ENCODE measurements at places on chromosomes 16 and 17. TPM values are rescaled to one million over a fixed set of nuclear protein-coding genes. Genes with fewer than 3 reads are reported as not detected.

- H3K27ac ChIP-seq: no peak overlapping the region
- H3K27me3 ChIP-seq: peaks cover 18% of the 10 kb centered on the region
- H3K36me3 ChIP-seq: no peaks in the 10 kb centered on the region
- no peak for DNase-seq
- no peak overlapping the region for H3K4me3 ChIP-seq
Observed at GRCh38 chr17:74601944-74602572, 10.0 kb upstream of the CD300LD start.

DNA sequence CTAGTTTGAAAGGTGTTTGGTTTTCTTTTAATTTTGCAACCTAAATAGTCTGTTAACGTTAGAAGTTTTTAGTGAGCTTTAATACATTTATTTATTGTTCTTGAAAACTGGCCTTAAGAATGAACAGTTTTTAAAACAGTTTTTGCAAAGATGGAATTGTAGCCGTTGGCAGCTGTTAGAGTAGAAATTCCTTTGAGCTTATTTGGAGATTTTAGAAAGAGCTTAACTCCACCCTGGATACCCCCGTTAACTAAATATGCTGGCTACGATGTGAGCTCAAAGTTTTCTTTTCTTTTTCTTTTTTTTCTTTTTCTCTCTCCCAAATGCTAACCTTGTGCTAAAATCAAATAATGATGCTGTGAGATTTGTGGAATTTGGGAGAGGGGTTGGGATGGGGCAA is 75.2 kb downstream of the COX10 start:
- no peaks in the 10 kb centered on the region for H3K36me3 ChIP-seq
- no peaks in the 10 kb centered on the region for H3K4me1 ChIP-seq
- no peaks in the 10 kb centered on the region for H3K27me3 ChIP-seq
- DNase-seq: no peak
- H3K27ac ChIP-seq: no peak overlapping the region
- no peak overlapping the region for H3K4me3 ChIP-seq

MSLN gene
- 1.5 TPM for total RNA-seq

GRCh38 chr17:3935825-3936355 is 19.6 kb upstream of the P2RX1 start:
- H3K36me3 ChIP-seq: no peaks in the 10 kb centered on the region
- DNase-seq: no peak
- no peak overlapping the region for H3K27ac ChIP-seq
- no peak overlapping the region for H3K4me3 ChIP-seq

GRCh38 chr17:79955167-79955549 is 80.5 kb downstream of the TBC1D16 start:
- DNase-seq: no peak
- no peak overlapping the region for H3K27ac ChIP-seq
- H3K27me3 ChIP-seq: no peaks in the 10 kb centered on the region
- peaks cover 10% of the 10 kb centered on the region for H3K36me3 ChIP-seq
- peaks cover 23% of the 10 kb centered on the region for H3K4me1 ChIP-seq
- H3K4me3 ChIP-seq: no peak overlapping the region

GRCh38 chr17:81834831-81835267 is at the start of gene PPP1R27:
Gene PPP1R27 (minus strand): TSS chr17:81835050. CDS start chr17:81834953, 97 bp downstream.
- peak within 1 kb of the TSS; percentile 93 for H3K27ac ChIP-seq
- H3K4me1 ChIP-seq: peaks cover 18% of the 10 kb centered on the region
- DNase-seq: no peak

YBX2 gene
- total RNA-seq: 0.39 TPM

OTOP3 gene
- total RNA-seq: not detected

DNA sequence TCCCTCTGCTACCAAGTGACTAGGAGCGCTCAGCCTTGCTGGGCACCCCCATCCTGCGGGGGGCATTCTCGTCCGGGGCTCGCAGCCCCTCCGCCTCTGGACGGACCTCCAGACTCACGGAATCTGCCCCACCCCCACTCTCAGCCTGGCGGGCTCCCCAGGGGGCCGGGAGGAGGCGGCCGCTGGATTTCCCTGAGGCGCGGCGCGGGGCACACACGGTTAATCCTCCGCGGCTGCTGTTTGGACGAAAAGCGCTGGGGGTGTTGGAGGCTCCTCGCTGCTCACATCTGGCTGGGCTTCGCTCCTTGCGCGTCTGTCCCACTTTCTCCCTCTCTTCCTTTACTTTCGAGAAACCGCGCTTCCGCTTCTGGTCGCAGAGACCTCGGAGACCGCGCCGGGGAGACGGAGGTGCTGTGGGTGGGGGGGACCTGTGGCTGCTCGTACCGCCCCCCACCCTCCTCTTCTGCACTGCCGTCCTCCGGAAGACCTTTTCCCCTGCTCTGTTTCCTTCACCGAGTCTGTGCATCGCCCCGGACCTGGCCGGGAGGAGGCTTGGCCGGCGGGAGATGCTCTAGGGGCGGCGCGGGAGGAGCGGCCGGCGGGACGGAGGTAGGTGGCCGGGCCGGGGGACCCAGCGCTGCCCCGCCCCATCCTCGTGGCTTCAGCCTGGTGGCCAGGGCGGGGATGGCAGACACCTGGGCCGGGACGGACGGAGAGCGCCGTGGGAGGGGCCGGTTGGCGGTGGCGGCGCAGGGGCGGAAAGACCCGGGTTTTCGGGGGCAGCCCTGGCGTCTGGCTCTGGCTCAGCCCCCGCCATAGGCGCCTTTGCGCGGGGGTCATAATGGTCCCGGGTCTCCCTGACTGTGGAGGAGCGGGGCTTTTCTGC is at the start of gene C1QTNF1:
TSS of gene C1QTNF1 (plus strand) at position 284 of the 886 bp plus-strand sequence. CDS start 19,800 bp downstream, outside the sequence.
- peaks cover 65% of the 10 kb centered on the region for H3K4me1 ChIP-seq
- DNase-seq: no peak
- no peaks in the 10 kb centered on the region for H3K36me3 ChIP-seq
- H3K27ac ChIP-seq: peak within 1 kb of the TSS; percentile 86
- H3K27me3 ChIP-seq: peaks cover 5% of the 10 kb centered on the region

- H3K4me1 ChIP-seq: peaks cover 84% of the 10 kb centered on the region
- DNase-seq: no peak
- no peaks in the 10 kb centered on the region for H3K27me3 ChIP-seq
- H3K36me3 ChIP-seq: no peaks in the 10 kb centered on the region
- peak overlapping the region; percentile 38 for H3K4me3 ChIP-seq
Observed at GRCh38 chr17:17724307-17725010, 43.2 kb downstream of the RAI1 start.

DNA sequence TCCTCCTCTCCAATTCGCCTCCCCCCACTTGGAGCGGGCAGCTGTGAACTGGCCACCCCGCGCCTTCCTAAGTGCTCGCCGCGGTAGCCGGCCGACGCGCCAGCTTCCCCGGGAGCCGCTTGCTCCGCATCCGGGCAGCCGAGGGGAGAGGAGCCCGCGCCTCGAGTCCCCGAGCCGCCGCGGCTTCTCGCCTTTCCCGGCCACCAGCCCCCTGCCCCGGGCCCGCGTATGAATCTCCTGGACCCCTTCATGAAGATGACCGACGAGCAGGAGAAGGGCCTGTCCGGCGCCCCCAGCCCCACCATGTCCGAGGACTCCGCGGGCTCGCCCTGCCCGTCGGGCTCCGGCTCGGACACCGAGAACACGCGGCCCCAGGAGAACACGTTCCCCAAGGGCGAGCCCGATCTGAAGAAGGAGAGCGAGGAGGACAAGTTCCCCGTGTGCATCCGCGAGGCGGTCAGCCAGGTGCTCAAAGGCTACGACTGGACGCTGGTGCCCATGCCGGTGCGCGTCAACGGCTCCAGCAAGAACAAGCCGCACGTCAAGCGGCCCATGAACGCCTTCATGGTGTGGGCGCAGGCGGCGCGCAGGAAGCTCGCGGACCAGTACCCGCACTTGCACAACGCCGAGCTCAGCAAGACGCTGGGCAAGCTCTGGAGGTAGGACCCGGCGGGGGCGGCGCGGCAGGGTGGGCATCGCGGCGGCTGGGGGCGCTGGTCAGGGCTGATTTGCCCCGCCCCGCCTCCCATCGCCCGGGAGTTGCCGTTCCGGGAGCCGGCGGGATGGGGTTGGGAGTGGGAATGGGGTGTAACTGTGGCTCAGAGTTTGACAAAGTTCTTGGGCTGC is 567 bp downstream of the SOX9 start:
- no peaks in the 10 kb centered on the region for H3K27me3 ChIP-seq
- H3K4me3 ChIP-seq: peak overlapping the region; percentile 62
- DNase-seq: no peak
- peaks cover 70% of the 10 kb centered on the region for H3K4me1 ChIP-seq

DNA sequence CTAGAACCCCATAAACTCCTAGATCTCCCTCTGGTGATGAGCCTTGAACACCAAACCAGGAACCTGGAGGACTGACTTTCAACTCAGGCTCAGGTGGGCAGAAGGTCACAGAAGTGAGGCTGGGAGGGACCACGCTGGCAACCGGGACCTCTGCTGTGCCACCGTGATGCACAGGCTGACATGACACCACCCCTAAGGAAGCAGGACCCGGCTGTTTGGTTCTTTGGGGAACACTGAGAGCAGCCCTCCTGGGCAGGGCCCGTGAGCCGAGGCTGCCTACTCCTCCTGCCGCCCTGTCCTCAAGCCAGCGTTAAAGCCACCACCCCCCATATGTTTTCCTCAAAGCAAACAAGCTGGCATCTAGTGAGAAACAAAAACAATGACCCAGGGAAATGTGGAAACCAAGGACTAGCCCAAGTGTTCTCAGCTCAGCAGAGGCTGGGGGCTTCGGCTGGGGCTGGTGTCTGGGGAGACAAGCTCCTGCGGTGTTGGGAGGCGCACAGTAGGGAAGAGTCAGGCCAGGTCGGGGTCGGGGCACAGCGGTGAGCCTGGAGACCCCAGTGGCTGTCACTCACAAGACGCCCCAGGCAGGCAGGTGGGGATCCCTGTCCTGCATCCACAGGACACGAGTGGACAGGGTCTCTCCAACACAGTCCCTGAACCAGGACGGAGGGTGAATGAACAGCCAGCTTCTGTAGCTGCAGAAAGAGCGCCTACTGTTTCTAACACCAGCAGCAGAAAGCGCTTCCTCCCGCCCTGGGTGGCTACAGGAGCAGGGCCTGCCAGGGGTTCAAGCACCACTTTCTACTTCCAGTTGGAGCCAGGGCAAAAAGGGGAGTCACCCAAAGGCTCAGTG is 1.7 kb downstream of the SMIM5 start:
- peak overlapping the region; percentile 60 for H3K27ac ChIP-seq
- no peaks in the 10 kb centered on the region for H3K27me3 ChIP-seq
- no peaks in the 10 kb centered on the region for H3K36me3 ChIP-seq
- no peaks in the 10 kb centered on the region for H3K4me1 ChIP-seq
- peak overlapping the region; percentile 40 for H3K4me3 ChIP-seq
- no peak for DNase-seq

DNA sequence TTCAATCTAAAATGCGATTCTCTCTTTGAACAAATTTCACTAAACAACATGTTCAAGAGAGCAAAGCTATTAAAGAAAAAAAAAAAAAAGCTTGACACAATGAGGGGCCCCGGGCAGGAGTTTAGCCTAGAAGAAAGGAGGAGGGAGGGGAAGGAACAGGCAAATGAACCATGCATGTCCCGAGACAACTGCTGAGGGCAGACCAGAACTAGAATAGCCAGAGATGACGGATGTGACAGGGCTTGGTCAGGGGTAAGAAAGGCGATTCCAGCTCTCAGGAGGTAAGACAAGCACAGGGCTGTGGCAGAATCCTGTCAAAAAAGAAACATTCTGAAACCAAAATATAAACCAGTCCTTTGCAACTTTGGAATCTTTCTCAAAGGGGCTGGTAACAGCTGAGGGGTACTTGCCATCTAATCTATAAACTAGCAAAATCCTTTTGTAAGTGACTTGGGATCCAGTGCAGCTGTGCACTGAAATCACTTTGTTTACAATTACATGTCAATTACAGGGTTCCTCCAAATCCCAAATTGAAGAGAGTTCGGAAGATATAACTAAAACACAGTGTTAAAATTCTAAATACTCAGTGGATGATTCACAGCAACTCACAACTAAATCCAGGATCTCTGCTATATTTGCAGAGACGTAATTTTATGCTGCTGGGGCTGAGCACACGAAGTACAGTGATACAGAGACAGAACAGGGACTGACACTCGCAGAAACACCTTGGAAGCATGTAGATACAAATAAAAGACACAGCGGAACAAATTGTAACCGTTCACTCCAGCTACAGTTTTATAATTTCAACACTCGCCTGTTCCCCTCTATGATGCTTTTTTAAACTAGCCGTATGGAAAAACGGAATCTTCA is 567.4 kb upstream of the ZFHX3 start:
- no peak for DNase-seq
- no peaks in the 10 kb centered on the region for H3K4me1 ChIP-seq
- no peak overlapping the region for H3K4me3 ChIP-seq
- H3K27ac ChIP-seq: no peak overlapping the region
- H3K27me3 ChIP-seq: no peaks in the 10 kb centered on the region

GRCh38 chr16:89402962-89403361 is 87.4 kb downstream of the ANKRD11 start:
- H3K27ac ChIP-seq: no peak overlapping the region
- no peak overlapping the region for H3K4me3 ChIP-seq
- DNase-seq: no peak
- H3K27me3 ChIP-seq: no peaks in the 10 kb centered on the region
- peaks cover 41% of the 10 kb centered on the region for H3K4me1 ChIP-seq

DNA sequence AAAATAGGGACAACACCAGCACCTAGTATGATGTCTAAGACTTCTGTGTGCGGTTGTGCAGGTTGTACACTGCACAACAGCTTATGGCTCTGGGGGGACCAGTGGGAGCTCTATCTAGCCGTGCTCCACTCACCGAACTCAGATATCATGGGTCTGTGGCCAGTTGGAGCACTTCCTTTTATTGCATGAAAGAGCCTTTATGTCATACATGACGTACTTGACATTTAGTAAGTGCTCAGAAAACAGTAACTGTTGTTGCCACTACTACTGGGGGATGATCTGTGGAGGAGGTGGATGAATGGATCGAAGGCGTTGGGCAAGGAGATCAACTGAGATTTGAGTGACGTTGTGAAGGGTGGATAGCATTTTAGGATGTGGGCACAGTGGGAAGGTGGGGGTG is 368.8 kb downstream of the SNX29 start:
- peaks cover 18% of the 10 kb centered on the region for H3K4me1 ChIP-seq
- no peak overlapping the region for H3K27ac ChIP-seq
- DNase-seq: no peak

- no peaks in the 10 kb centered on the region for H3K27me3 ChIP-seq
- no peak for DNase-seq
- peaks cover 11% of the 10 kb centered on the region for H3K4me1 ChIP-seq
Observed at GRCh38 chr17:82983510-82984248, 95.7 kb upstream of the METRNL start.

NFAT5 gene
- 55.3 TPM for total RNA-seq

CDRT4 gene
- 11.6 TPM for total RNA-seq

DNA sequence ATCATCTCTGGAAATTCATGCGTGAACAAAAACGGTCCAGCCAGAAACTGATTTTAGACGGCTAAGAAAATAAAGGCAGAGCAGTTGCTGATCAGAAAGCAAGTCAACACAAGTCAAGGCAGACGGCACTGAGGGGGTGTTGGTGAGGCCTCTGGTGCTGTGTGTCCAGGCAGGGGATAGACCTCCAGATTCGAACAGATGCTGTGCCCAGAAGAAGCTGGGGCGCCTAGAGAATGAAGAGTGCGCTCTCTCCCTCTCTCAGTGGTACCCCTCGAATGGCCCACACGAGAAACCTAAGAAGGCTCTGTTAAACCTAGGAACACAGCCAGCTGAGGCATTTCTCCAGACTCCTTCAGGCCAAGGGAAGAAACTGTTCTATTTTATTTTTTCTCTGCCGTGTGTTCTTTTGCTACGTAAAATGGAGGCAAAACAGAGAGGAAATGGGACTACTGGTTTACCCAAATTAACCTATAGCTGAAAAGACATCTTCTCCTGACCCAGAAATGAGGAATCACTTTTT is 178.3 kb downstream of the PMP22 start:
- DNase-seq: no peak
- no peaks in the 10 kb centered on the region for H3K27me3 ChIP-seq
- H3K4me3 ChIP-seq: no peak overlapping the region
- no peak overlapping the region for H3K27ac ChIP-seq
- H3K4me1 ChIP-seq: no peaks in the 10 kb centered on the region
